Activated CD4-positive, alpha-beta T cell treated with anti-CD3 and anti-CD28 coated beads, Interleukin-2, amount 10 ng/mL, durations not matched to agents 24 days and 14 days (primary cell): ENCODE measurements at places on chromosomes 13 and 19. TPM values are rescaled to one million over a fixed set of nuclear protein-coding genes. Genes with fewer than 3 reads are reported as not detected.

- DNase-seq, result peak; percentile 1
Measured at GRCh38 chr19:23665651-23666410, 21.2 kb downstream of the ZNF675 start.

DNA sequence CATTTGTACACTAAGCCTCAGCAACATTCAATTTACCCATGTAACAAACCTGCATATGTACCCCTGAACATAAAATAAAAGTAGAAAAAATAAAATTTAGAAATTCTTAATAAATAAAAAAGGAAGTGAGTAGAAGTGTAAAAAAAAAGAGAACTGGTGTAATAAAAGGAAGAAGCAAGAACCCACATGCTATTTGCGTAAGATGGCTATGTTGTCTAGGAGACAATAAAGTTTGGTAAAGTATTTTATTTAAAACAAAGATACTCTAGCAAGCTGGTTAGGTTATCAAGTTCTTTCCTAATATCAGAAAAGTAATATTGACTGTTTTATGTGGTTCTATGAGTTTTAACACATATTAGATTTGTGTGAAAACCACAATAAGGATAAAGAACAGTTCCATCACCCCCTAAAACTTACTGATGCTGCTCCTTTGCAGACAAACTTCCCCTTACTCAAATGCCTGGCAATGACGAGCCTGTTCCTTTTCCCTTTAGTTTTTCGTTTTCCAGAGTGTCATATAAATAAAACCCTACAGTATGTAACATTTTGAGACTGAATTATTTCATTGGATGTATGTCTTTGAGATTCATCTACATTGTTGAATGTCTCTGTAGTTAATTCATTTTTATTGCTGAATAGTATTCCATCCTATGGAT, 98.9 kb downstream of the TNFSF13B start:
- no peak for DNase-seq

- DNase-seq, result no peak
Measured at GRCh38 chr13:36450534-36450933, 18.2 kb downstream of the CCNA1 start.

DNA sequence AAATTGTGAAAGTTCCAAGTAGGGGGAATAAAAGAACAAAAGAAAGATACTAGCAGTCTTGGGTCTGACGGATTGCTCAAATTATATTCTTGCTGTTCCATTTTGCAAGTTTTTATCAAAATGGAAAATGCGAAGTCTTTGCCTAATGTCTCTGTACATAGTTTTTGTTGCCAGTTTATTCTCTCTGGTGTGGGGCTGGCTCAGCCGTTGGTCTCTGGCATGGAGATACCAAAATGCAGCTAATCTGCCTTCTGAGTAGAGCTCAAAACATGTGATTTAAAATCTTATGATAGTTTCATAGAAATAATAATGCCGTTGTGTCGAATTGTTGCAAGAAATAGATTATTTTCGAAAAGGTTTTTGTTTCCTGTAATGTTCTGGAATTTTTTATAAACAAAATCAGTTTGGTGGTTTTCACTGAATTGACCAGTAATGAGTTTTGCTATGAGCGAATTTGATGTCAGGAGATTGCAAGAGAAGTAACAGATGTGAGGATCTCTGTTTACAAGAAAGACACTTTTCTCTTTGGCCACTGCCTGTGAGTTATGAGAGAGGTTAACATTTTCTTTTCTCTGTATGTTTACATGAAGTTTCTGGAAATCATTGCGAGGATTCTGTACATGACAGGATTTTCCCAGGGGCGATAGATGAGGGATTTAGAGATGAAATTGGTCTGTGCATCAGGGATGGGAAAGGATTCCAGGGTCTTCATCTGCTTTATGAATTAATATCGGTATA, 147.0 kb downstream of the DCT start:
- DNase-seq, result no peak

GRCh38 chr13:50650592-50651504, 192.6 kb downstream of the DLEU7 start:
- no peak for DNase-seq

DAND5 gene
- 0.12 TPM in 1 of 2 replicates, not detected in the other for total RNA-seq

TMEM190 gene
- not detected in 2 replicates for total RNA-seq

DNA sequence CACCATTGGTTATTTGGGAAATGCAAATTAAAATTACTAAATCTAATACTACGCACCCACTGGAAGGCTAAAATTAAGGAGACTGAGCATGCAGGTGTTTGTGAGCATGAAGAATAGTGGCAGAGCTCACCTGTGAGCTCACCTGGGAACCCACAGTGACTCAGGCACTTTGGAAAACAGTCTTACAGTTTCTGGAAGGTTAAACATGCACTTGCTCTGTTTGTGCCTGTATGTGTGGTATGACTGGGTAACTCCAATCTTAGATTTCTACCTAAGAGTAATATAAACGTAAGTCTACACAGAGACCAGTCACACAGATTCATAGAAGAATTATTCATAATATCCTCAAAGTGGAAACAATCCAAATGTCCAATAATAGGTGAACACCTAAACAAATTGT, 318.8 kb downstream of the ATP8A2 start:
- no peak for DNase-seq
